ENCODE measurements at places on chromosomes 11 and 22.

- no peak for DNase-seq
Observed at GRCh38 chr22:22210889-22211833, 33.4 kb upstream of the VPREB1 start.

- DNase-seq: no peak
Observed at GRCh38 chr22:26161746-26162145, 7.5 kb upstream of the SEZ6L start.

DNA sequence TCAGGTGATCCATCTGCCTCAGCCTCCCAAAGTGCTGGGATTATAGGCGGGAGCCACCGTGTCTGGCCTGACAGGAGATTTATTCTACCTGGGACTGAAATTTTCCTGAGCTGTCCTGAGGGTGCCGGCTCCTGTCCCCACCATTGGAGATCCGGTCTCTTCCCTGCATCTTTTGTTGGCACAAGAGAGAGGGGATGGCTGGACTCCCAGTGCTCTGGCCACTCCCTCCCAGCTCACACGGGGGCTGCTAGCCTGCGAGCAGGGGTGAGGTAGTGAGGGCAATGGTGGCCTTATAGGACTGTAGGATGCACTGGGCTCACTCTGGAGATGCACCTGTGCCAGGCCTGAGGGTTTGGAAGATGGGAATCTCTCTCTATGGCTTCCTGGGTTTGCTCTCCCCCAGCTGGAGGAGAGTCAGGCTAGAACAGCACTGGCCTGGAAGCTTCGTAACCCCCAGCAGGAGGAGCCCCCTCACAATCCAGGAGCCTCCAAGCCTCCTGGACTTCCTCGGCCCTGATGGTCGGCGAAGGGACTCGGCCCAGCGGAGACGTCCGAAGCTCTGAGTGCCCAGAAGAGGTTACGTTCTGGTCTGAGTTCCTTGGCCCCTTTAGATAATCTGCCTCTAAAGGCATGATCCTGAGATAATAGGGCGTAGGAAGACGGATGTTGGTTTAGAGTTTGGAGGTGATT, 106.4 kb downstream of the NECTIN1 start:
- DNase-seq: no peak

DNA sequence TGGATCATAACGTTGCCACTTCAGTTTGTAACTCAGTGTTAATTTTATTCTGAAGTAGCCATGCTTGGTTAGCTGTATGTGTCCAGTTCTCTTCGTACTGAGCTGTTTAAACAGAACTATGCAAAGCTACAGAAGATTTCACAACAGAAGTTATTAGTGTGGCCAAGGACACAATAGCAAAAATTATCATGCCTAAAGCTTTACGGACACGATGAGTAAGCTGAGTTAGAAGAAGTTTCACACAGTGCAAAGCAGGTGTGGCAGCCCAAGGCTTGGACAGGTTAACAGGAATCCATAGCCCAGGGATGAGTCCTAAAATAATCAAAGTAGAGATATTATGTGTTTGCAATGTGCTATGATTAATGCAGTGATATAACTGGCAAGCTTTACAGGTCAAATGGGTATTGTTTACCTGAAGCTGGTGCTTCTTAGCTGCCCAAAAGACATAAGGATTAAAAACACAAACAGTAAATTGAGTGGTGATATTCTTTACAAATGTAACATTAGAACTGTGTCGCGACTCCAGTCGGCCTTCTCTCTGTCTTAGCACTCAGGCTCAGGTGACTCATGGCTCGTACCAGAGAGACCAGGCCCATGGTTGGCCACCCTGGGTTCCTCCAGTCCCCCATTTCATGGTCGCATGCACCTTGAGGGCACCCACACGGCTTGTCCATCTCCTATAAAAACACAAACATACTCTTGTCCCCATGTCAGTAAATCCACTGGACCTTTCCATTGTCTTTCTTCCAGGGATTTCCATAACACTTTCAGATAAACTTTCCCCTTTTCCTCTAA, 35.5 kb upstream of the NCAM1 start:
- DNase-seq: no peak

GRCh38 chr11:128711136-128711535, 17.3 kb downstream of the FLI1 start:
- DNase-seq: no peak

DNA sequence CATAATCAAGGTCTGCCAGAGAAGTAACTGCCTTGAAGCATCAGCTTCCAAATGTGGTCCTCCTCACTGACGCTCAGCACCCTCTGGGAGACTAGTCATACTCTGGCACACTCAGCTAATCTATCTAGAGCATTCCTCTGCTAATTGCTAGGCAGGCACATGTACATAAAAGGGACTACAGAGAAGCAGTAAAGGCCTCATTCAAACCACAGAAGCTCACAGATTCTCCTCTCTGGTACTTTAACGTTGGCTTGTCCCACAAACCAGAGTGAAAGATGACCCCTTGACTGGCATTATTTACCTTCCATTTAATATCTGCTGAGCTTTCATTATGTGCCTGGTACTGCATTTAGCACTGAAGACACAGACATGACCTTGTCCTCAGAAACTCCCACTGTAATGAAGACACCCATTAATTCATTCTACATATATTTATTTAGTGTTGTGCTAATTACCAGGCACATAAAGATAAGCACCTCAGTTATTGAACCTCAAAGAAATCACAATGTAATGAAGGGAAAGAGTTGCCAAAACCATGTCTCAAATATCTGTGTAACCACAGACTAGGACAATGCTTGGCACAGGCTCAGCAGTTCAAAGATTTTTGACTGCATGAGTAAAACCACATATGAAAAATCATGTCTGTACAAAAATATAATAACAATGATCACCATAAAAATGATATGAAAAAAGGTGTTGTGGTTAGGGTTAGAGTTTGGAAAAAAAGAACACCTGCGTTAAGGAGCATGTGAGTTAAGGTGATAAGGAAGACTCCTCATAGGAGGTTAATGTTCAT, 550.4 kb downstream of the DLG2 start:
- no peak for DNase-seq

- DNase-seq: no peak
Observed at GRCh38 chr11:44162662-44163061, 67.2 kb downstream of the EXT2 start.

- no peak for DNase-seq
Observed at GRCh38 chr11:92198268-92198667, 26.4 kb upstream of the FAT3 start.

GRCh38 chr11:85810871-85811611, at the start of gene SYTL2:
TSS of gene SYTL2 (minus strand) at chr11:85811141. CDS start at chr11:85757725, 53,416 bp downstream.
- DNase-seq: peak; percentile 58

DNA sequence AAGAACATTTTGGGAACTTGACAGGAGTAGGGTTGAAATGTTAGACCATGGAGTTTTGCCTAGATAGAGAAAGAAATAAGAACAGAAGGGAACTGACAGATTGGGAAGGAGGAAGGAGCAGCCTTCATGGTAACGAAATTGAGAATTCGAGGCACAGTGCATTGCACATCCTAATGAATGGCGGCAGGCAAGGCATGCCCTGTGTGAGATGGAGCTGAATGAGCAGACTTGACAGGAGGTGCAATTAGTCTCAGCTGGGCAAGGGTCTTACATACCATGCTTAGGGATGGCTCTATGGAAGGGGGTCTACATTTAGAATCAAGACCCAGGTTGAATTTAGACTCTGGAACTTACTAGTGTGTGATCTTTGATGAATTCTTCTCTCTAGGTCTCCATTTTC, 25.0 kb upstream of the NTM start:
- no peak for DNase-seq

DNA sequence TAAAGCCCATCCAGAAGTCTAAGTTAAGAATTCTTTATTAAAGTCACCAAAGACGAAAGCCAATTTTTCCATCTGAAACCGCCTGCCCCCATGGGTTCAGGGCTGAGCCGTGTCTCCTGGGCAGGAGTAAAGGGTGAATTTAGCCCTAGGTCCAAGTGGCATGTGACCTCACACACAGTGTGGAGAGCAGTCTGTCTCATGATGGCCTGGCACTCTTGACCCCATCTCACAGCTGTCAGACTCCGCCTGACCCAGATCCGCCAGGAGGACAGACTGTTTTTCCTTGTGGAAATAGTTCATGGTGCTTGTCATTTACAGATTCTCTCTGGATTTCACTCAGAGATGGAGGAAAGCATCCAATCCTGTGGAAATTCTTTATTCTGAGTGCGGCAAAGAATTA, 109.7 kb downstream of the GALNT18 start:
- no peak for DNase-seq

DNA sequence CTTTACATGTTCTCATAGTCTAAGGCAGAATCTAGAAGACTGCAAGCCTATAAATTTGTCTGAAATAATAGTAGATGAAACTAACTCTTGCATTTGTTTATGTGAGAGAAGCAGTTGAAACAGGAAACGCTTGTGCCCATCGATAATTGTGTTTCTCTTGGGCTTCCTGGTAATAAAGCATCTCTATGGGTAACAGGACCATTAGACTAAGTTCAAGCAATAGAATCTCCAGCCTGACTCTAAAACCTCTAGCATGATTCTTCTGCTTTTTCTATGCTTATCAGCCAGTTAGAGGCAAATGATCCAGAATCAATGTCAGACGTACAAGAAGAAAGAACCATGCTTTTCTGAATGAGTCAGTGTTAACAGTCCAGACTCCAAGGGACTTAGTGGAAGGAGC, 1734.4 kb downstream of the LRRC4C start:
- DNase-seq: no peak

DNA sequence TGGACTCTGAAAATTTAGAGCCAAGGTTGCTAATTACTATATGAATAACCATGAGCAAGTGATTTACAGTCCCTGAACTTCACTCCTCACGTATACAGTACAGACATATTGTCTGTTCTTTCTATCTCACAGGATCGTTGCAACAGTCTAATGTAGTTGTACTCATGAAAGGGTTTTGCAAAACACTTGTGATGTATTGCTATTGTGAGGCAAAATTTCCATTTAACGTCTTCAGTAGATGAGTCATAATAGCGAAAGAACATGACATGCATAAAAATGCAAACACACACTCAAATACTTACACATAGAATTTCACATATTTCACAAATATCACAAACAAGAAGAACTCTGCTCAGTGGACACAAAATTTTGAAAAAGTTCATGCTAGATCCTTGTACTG, 134.6 kb upstream of the TRPC6 start:
- DNase-seq: no peak
